Fibroblast of skin of abdomen (primary cell): ENCODE measurements at places on chromosomes 2 and 18.

- no peak for DNase-seq
Observed at GRCh38 chr2:239507576-239508258, 106.9 kb upstream of the HDAC4 start.

GRCh38 chr18:55114876-55115275 is 155.6 kb upstream of the CCDC68 start:
- DNase-seq: no peak

- DNase-seq: no peak
Observed at GRCh38 chr2:230356084-230356483, 29.1 kb downstream of the SP140L start.

DNA sequence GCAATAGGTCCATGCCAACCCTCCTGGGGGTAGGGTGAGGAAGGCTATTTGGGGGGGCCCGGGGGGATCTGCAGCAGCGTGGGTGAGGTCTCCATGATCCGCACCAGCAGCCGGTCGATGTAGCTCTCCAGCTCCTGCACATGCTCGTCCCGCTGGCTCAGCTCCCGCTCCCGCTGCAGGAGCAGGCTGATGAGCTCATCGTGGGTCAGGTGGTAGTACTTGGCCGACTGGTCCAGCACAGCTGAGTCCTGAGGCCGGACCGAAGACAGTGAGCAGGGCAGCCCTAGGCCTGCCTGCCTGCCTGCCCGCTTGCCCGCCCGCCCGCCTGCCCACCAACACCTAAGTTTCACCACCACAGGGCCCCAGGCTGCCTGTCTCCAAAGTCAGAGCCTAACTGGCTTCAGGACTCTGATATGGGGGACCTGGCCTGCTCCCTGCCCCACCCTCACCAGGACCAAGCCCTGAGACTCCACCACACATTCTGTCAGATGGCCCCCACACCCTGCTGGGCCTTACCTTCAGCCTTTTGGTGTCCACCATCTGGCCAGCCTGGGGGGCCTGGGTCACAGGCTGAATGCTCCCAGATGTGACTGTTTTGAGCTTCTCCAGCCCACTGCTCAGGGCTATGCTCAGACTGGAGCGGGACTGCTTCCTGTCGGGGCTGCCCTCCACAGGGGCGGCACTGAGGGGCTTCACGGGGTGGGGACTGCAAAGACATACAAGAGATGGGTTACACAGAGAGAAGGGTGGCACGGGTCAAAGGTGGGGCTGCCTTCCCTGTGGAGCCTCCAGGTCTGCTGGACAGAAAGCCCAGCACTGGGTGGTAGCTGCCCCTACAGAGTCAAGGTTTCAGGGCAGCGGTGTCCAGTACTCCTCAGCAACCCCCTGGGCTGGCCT is 4.2 kb upstream of the SFXN5 start:
- DNase-seq: no peak

- DNase-seq: no peak
Observed at GRCh38 chr2:179886-180285, 83.9 kb downstream of the SH3YL1 start.

- no peak for DNase-seq
Observed at GRCh38 chr2:71327916-71328315, 3.7 kb upstream of the ZNF638 start.

GRCh38 chr2:46461709-46462171 is 17.6 kb upstream of the TMEM247 start:
- no peak for DNase-seq

DNA sequence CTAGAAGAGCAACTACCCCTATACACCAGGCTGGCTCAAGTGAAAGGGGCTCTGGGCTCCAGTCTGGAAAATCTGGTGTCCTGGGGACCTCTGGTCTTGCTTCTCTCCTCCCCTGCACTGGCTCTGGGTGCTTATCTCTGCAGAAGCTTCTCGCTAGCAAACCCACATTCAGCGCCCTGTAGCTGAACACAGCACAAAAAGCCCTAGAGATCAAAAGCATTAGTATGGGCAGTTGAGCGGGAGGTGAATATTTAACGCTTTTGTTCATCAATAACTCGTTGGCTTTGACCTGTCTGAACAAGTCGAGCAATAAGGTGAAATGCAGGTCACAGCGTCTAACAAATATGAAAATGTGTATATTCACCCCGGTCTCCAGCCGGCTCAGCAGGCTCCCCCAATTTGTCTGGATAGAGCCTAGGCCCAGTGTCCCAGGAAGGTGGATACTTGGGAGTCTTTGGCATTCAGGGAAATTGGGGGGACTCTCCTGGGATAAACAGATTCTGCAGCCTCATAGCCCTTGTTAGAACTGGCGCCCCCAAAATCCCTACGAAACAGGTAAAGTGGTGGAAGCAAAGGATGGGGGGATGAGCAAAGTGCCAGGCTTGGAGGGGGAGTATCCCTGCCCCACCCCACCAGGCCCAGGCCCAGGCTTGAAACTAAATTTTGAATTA is 2.5 kb upstream of the HOXD4 start:
- DNase-seq: no peak

GRCh38 chr18:28176948-28177827 is at the start of gene CDH2:
Gene CDH2, minus strand, starts transcription at chr18:28177130. Its CDS starts 108 bp downstream, at chr18:28177022.
- peak; percentile 97 for DNase-seq

DNA sequence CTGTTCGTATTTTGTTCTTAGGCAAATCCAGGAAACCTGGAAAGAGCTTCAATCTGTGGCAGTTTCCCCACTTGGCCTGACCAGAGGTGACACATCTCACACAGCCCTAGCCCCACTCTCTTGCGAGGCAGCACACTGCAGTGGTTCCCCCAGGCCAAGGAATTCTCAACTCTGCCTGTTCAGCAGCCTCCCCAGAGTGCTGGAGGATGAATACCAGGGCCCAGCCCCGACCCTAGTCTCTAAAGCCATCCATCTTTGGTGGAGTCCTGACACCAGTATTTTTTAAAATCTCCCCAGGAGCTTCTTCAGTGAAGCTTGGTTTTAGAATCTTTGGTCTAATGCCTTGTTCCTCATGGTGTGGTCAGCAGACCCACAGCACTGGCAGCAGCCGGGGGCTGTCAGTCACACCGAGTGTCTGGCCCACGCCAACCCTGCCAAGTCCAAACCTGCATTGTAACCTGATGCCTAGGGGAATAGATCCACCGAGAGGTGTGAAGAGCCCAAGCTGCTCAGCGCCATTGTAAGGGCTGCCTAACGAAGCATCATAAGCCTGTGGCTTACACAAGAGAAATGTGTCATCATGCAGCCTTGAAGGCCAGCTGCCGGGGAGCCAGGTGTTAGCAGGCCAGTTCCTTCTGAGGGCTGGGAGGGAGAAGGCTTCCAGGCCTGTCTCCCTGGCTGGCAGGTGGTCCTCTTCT is 428.7 kb upstream of the ID2 start:
- DNase-seq: no peak

GRCh38 chr2:2701813-2702212 is 370.7 kb upstream of the MYT1L start:
- DNase-seq: no peak

GRCh38 chr2:15980605-15981098 is 40.3 kb downstream of the MYCN start:
- no peak for DNase-seq

DNA sequence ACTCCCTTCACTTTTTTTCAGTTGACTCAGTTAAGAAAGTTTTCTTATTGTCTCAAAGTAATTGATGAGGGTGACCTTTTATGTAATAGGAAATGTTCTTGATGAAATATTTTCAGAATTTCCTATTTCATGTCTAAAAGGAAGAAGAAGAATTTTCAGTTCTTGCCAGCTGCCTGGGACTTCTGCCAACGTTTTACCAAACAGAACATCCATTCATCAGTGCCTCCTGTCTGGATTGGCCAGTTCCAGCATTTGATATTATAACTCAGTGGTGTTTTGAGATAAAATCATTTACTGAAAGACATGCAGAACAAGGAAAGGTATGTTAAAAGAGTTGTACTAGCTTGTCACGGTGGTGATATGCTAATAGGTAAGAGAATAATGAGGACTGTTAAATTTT is 104.7 kb upstream of the MYO3B start:
- DNase-seq: peak; percentile 53

DNA sequence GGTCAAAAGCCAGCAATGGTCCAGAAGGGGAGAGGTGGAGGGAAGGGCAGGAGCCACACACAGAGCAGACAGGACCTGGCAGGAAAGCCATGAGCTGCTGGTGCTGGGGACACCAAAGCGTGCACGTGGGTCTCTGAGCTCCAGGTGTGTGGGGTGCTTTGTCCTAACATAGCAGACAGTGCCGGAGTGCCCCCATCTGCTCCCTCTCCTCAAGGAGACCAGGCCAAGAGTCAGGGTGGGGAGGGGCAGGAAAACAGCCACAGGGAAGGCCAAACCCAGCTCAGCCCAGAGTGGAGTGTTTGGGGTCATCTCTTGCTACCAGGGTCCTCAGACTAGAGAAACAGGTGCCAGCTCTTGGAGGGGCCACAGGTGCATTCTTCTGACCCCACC is 4.2 kb upstream of the GPC1 start:
- no peak for DNase-seq

DNA sequence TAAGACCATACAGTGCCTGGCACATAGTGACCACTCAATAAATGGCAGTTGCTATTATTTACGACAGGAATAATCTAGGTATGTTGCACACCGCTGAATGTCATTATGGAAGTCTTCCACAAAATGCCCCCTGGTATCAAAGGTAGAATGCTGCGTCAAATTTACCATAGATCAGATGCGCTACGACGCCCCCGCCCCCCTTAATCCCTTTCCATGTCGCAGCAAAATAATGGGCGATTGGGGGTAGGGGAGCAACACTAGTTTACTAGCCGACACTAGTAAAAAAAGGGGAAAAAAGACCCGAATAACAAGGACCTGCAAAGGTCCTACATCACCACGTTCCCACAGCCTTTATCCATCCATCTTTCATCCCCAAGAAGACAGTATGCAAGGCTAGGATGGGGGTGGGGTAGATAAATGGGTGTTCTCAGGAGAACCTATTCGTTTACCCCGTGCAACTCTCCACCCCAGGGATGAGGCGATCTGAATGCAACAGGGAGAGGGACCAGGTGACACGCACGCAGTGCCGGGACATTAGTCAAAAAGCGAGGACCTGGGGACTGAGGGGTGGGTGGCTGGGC is 455 bp downstream of the PREPL start:
- peak; percentile 22 for DNase-seq

- peak; percentile 69 for DNase-seq
Observed at GRCh38 chr2:3168230-3168891, 209.3 kb downstream of the EIPR1 start.

DNA sequence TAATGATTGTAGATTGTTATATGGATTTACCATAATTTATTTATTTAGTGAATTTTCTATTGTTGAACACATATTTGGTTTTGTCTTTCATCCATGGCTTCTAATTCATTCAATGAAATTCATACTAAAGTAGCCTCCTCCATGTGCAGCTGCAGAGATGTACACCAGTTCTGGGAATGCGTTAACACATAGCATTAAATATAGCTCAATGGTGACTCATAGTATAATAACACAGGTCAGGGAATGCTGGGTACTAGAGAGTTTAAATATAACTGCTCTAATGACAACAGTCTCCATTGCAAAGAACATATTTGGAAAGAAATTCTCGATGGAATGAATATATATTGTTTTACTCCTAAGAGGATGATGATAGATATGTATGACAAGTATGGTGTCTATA is 1190.2 kb upstream of the NRXN1 start:
- DNase-seq: peak; percentile 47

- DNase-seq: no peak
Observed at GRCh38 chr18:3093624-3094337, 80.8 kb upstream of the LPIN2 start.

DNA sequence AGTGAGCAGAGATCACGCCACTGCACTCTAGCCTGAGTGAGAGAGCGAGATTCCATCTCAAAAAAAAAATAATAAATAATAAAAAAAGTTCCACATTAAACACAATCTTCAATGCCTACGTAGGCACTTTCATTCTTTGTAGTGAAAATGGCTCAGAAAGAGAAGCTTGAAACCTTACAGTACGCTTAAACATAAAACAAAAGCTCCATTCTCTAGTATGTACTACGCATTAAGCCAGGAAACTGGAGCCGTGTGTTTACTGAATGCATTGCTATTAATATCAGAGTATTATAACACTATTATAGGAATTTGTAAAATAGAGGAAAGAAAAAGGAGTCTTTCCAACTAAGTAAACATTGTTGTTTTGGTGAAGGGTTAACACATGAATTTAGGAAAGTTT is 41.3 kb upstream of the LMAN1 start:
- DNase-seq: no peak

DNA sequence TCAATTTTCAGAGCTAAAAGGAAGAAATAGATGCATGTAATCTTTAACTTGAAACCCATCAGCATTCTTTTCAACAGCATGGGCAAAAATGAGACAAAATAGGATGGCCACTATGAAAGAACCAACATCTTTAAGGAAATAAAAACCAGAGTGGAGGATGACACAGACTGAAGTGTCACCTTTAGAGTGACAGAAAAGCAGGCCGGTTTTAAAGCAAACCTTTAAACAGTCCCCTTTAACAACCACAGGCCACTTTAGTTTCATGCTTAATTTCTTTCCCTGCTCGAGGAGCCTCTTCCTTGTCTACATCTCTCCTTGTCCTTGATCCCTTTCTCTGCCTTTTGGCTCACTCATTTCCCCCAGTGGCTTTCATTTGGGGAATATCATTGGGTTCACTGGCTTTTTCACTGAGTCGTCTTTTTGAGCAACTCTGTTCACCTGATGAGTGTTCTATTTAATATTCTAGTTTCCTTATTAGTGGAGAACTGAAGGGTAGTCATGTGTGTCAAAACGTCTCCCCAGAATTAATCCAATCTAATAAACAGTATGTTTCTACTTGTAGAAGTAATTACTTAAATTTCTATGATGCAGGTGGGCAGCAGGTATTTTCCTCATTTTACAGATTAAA is 72.5 kb downstream of the DOCK10 start:
- no peak for DNase-seq

DNA sequence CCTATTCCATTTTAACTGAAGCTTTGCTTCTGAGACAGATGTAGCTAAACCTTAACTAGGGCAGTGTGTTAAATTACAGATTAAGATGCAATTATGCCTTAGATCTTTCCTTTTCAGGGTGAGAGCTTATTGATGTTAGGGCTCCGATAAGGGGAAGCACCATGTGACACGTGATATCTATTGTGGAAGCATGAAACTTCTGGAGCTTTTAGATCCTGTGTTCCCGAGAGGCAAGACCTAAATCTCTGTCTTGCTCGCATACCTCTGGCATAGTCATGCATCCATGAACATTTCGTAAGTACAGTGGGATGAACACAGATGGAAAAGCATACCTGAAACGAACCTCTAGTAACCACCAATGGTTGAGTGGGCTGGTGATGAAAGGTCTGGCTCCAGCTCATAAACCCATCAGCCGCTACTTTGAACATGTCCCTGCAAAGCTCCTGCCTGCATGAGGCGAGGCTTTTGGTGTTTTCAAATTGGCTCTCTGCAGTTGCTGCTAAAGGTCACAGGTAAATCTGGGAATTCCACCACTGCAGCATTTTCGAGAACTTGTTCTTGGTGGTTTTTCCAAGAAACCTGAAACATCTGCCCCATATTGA is 3.7 kb upstream of the NRP2 start:
- DNase-seq: no peak
